ENCODE measurements at places on chromosomes 4 and X. TPM values are rescaled to one million over a fixed set of nuclear protein-coding genes. Genes with fewer than 3 reads are reported as not detected.

The TRPC5OS gene
- total RNA-seq, result not detected

The NHS gene
- 0.54 TPM for total RNA-seq

The GAGE2A gene
- not detected for total RNA-seq

GRCh38 chrX:136825771-136826170 lies 45.0 kb upstream of the ARHGEF6 start:
- no peak for DNase-seq

GRCh38 chr4:88097781-88098180 lies 60.7 kb downstream of the ABCG2 start:
- no peak for DNase-seq

GRCh38 chrX:130877892-130878341 lies 25.1 kb downstream of the ENOX2 start:
- DNase-seq, result no peak

DNA sequence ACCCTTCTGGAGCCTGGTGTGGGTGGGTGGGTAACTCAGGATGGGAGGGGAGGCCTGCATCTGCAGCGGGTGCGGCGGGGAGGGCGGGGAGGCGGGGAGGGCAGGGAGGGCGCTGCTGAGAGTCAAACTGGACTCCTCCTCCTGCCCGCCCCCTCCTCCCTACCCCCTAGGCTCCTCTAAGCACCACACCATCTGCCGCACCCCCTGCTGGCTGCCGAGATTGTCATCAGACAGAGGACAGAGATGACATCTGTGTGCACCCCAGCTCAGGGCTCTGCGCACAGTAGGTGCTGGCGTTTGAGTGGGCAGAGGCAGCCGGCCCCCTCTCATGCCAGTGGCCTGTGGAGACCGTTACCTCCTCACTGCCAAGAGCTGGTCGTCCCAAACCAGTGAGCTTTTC lies 10.6 kb upstream of the HMX1 start:
- no peak for DNase-seq

DNA sequence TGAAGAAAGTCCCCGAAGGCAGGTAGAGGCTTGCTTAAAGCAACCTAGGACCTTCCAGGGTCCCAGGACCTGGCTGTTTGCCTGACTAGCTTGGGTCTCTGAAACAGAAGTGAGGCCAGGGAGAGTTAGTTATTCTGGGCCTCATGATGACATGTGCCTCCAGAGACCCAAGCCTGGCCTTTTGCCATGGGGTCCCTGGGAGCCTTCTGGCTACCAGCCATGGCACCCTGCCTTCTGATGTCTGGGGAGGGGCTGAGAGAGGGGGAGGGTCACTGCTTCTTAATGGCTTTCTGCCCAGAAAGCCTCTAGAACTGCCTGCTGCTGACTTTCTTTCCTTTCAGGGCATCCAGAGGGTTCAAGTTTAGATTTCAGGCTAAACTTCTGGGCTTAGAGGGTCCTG lies 1.0 kb upstream of the STARD8 start:
- no peak for DNase-seq

- no peak for DNase-seq
Measured at GRCh38 chrX:9825129-9825790, 39.0 kb downstream of the SHROOM2 start.

GRCh38 chr4:121278811-121279368 lies 101.9 kb downstream of the QRFPR start:
- no peak for DNase-seq

DNA sequence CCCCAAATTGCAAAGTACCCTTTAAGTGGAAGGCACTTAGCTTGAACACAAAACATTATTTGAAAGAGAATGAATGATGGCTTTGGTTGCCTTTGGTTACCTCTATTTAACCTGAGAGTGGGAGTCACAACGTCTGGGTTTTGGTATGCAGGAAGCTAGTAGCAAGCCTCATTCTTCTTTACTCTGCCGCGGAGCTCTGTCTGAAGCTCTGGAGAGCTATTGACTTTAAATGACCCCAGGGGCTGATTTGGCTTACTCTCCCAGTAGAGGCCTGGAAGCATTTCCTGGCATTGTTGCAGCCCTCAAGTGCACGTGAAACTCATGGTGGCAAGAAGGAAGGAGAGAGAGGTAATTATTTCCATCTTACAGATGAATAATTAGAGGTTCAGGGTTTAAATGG lies 81.8 kb upstream of the MAGEA4 start:
- DNase-seq, result no peak

DNA sequence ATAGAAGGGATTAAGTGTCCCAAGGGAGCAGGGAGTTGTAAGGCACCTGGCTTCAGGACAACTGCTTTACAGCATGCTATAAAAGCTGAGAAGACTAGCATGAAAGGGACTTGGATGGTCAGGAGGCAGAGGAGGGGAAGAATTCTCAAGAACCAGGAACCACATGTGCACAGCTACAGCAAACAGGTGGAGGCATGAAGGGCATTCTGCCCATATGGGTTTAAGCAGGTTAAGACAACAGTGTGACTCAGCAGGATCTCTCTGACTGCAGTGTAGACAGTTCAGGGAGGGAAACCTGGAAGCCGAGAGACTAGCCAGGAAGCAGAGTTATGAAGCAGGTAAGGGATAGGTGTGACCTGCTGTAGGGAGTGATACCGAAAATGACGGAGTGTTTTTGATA lies 117.0 kb downstream of the DHRSX start:
- DNase-seq, result no peak

DNA sequence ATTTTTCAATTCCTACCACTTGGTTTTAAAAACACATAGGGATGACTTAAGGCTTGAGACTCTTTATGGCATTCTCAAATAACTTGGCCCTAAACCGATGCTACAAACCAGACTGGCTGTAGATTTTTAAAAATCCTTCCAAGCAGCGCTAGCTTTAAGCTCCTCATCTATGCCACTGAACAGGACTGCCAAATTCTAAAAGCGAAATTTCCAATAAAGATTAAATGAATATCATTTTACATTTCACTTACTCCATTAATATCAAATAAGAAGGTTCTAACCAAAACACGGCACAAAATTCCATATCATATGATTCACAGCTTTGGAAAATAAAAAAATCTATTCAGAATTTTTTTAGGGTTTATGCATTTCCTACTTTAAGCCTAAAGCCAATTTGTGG lies 134.2 kb downstream of the FANCB start:
- DNase-seq, result no peak
